ENCODE measurements at places on chromosomes 13 and 19.

- no peak for DNase-seq
Observed at GRCh38 chr19:47613165-47614020, 4.5 kb downstream of the BICRA start.

DNA sequence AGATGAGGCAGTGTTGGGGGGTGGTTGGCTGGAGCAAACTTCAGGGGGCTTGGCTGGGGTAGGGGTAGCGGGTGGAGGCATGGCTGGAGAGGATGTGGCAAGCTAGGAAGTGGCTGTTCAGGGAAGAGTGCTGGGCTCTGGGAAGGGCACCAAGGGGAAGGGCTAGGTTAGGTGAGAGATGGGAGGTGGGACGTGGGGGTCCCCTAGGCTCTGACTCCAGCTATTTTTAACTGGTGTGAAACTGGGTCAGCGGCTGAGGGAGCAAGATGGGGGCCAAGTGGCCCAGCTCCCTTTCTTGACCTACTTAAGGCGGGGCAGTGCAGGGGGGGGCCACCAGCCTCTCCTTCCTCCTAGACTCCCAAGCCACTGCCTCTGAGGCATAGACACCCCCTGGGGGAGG lies 7.3 kb downstream of the KCNC3 start:
- no peak for DNase-seq

DNA sequence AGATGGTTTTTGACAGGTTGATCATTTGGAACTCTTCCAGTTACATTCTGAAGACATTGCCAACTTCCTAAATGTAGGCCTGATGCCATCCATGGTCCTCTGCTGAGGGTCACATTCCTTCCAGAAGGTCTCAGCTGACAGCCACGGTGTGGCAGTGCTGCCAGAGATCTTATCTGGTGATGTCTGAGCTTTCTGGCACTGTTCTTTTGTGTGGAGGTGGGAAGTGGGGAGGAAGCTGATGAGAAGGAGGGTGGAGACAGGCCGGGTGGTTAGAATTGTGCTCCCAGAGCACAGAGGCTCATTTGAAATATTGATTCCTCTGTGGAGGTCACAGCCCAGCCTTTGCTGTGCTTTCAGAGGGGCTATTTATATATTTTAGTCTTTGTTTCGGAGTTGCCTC lies 16.1 kb upstream of the MTIF3 start:
- no peak for DNase-seq

- no peak for DNase-seq
Observed at GRCh38 chr19:32387701-32388392, 17.7 kb upstream of the DPY19L3 start.

- no peak for DNase-seq
Observed at GRCh38 chr13:100859861-100860260, 185.3 kb upstream of the TMTC4 start.
